ENCODE measurements at places on chromosomes 12 and 14.

DNA sequence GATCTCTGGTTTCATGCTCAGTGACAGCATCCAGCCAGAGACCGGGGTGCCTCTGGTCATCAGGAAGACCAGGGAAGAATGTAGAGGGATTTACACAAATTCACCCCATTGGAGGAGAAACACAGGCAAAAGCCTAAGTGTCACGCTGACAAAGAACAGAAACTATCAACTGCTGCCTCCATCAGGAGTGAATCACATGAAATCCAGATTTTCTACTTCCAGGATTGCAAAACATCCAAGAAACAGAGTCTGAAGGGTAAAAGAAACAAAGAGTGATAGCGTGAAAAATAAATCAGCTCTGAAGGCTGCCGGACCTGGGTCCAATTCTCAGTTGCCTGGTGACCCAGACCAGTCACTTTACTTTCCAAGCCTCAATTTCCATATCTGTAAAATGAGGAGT, 136.1 kb upstream of the MAP1LC3B2 start:
- no peak for DNase-seq

DNA sequence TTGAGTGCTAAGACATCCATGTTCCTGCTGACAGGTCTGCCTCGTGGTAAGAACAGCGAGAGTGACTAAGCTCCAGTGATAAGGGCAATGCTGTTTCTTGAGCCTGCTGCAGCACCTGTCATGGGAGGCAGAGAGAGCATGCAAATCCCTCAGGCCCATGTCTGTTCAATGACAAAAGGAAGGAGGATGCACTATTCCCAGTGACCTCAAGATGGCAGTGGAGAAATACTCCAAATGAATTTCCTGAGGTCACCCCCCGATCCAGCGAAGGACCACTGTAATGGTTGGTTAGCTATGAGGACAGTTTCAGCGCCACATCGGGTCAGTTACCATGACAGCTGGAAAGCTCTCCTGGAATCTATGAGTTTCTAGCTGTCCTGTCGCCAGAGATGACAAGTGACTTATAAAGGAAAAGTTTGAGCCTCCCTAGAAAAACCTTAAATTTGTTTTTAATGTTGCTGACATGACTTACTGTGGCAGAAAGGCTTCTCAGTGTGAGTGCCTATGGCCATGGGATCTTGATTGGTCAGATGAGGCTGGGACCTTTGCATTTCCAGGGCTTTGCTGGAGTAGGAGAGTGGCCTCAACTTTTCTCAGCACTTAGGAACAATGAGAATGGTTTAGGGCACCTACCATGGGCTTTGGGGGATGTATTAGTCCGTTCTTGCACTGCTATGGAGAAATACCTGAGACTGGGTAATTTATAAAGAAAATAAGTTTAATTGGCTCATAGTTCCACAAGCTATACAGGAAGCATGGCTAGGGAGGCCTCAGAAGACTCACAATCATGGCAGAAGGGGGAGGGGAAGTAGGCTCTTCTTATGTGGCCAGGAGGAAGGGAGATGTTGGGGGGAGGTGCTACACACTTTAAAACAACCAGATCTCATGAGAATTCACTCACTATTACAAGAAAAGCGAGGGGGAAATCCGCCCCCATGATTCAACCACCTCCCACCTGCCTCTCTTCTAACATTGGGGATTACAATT, 88.0 kb upstream of the TMEM260 start:
- DNase-seq, result no peak

DNA sequence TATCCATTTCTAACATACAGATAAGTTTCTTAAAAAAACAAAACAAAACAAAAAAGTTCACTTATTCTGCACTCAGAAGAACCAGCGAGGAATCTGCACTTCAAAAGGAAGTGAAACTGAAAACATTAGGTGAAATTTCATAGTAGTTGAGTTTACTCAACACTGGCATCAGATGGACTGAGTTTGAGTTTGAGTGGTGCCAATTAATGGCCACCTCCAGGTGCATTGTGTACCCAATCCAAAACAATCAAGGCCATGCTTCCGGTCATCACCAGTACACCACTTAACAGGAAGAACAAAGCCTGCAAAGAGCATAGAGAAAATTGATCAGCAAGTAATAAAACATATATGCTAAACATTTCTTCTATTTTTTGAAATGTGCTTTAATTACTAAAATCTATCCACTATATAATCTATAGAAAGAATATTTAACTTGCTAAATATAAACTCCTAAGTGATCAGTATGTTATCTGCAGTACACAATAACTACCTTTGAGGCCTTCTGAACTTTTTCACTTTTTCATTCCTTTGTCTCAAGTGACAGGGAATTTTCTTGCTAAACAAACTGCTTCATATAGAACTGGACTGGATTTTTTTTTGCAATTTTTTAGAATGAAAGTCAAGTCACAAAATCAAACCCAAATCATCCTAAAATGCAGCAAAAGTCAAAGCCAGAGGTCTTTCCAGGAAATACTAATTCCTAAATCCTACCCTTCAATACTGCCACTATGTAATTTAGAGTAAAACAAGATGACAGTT, 11.5 kb downstream of the SLC38A2 start:
- DNase-seq, result no peak

DNA sequence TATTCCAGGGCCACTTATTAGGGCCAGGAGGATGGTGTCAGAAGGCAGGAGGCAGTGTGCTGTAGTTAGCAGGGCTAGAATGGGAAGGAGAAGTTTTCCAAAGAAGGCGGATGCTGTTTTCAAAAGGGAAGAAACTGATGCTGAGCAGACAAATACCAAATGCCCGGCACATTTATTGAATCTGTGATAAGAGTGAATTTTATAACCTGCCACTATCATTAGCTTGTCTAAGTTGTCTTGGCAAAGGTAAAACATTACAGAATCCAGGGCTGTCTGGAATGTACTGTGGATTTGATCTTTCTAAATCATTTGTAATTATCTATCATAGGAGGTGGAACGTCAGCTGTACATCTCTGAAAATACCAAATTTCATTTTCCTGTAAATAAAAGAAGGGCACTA, 40.8 kb downstream of the NDUFA12 start:
- DNase-seq, result no peak

DNA sequence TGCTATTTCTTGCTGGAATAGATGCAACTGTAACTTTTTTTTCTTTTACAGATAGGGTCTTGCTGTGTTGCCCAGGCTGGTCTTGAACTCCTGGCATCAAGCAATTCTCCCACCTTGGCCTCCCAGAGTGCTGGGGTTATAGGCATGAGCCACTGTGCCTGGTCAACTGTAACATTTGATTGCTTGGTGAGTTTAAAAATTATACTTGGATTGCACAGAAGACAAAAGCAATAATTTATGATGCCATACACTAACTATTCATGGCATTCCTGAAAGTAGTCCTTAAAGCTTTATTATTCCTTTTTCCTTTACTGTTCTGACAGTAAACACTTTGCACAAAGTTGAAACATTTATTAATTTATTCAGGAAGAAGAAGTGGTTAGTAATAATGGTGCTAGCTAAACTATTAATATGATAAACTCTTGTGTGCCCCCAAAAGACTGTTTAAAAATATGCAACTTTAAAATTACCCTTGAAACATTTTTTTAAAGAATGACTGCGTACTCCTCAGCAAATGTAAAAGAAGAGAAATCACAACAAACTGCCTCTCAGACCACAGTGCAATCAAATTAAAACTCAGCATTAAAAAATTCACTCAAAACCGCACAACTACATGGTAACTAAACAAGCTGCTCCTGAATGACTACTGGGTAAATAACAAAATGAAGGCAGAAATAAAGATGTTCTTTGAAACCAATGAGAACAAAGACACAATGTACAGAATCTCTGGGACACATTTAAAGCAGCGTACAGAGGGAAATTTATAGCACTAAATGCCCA, 8.3 kb downstream of the PTPRB start:
- DNase-seq, result no peak

- DNase-seq, result no peak
Observed at GRCh38 chr12:43540470-43540869, 11.5 kb downstream of the ADAMTS20 start.

DNA sequence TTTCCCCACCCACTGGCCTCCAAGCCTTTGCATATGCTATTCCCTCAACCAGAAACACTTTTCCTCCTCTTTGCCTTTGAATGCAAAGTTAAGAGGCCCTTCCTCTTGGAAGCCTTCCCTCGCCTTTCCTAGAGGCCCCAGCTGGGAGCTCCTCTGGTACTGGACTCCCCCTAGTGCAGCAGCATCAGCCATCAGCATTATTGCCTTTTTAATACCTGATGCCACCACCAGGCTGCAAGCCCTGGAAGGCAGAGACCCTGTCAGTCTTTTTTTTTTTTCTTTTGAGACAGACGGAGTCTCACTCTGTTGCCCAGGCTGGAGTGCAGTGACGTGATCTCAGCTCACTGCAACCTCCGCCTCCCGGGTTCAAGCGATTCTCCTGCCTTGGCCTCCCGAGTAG, 19.1 kb upstream of the PLA2G1B start:
- DNase-seq, result no peak

DNA sequence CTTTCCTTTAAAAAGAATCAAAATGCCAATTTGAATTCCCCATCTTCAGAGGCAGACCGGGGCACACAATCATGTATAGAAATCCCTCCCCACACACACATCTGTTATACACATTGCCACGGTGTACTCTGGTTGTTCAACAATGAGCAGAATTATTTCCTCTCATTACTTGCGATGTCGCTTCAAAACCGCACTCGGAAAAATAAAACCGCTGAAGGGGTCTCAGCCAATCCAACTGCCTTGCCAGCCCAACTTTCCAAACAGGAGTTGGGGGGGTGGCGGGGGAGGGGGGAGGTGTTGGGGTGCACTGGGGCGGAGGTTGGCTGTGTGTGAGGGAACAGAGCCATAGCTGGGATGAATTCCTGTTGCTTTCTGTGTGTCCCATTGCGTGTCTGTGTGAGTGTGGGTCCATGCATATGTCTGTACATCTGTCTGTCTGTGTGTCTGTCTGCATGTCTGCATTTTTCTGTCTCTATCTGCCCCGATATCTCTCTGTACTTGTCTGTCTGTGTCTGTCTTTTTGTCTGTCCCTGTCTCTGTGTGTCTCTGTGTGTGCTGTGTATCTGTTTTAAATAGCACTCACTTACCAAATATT, 163.6 kb upstream of the TBX3 start:
- no peak for DNase-seq

DNA sequence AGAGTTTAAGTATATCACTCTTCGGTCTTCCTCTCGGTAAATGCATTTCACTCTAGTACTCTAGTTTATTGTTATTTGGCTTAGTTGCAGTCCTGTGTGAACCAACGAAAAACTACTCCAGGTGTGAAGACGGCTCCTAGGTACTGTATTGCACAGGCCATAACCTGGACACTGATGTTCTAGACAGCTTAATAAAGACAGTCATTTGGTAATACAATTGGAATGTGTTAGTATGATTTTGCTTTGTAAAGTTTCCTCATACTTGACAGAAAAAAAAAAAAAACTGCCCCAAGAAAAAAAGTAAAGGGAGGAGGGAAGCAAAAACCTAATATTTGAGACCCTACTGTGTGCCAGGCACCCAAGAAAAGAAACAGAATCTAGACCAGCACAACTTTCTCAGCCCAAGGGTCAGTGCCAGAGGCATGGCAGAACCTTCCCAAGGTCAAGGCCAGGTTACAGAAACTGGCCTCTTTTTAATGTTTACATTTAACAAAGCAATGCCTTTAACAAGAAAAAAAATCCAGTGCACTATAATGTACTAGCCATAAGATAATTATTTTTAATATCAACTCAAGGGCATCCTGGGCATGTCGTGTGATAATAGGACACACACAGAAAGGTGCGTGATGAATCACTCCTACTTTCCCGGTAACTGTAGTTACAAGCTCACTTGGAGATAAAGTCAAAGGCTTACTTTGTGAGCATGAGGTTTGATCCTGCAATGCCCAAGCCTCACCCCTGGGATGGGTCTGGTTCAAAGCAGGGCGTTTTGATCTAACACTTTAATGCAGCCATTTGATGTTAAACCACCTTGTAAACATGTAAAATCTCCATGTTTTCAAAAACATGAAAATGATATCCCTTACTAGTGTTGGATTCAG, 110.6 kb downstream of the BMP4 start:
- no peak for DNase-seq

DNA sequence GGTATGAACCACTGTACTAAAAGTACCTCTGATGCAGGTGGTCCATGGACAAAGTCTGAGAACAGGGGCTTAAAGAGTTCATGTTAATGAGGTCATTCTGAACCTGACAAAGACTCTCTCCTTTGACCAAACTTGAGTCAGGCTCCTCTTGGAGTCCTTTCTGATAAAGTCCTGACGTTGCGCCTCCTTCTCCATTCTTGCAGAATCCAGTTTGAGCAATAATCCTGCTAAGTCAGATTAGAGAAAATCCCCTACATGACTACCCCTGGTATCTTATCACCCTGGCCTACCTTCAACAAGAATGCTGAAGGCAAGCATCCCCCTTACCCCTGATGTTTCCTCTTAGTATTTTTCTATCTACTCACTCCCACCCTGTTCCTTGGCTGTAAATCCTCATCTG, 46.0 kb upstream of the ISM2 start:
- no peak for DNase-seq

DNA sequence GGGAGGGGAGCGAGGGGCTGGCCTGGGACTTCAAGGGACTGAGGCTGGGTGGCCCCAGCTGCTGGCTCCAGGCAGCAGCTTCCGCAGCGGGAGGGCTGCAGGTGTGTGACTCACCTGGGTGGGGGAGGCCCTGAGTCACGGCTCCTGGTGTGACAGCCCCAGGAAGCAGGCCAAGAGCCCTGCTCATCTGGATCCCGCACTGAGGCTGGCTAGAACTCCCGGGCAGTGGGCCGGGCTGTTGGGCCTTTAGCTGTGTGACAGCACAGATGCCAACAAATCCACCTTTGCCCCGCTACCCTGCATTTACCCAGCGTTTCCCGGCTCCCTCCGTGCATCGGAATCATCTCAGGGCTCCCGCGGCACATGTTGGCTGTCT, 180.0 kb upstream of the PRMT8 start:
- DNase-seq, result no peak

DNA sequence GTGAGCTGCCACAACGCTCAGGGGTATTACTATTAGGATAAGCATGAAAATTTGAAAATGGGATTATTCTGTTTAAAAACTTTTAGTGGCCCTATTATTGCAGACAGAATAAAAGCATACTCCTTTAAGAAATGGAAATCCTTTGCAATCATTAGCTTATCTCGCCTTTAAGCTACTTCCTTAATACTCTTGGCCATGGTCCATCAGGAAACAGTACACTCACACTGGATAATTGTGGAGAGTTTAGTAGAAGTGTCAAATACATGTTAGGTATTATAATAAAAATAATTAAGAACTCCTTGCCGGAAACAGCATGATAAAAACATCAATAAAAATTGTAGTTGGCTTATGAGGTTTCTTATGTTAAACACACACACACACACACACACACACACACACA, 100.4 kb upstream of the PPFIA2 start:
- DNase-seq, result no peak
